Testis (tissue), 5 donors: ENCODE measurements at places on chromosomes 4 and X. TPM values are rescaled to one million over a fixed set of nuclear protein-coding genes. Genes with fewer than 3 reads are reported as not detected.

CCKAR gene
- total RNA-seq: not detected

PORCN gene
- total RNA-seq: 58.7 TPM

PDE6B gene
- 5.9 TPM for total RNA-seq

TMEM47 gene
- 12.7 TPM for total RNA-seq

AKAP4 gene
- 347 TPM for total RNA-seq

KIAA1210 gene
- 286 TPM for total RNA-seq

TRIM75 gene
- total RNA-seq: 0.24 TPM

USP9X gene
- 161 TPM for total RNA-seq

RAB39B gene
- 3.4 TPM for total RNA-seq

ZNF718 gene
- 17.8 TPM for total RNA-seq

TAF1 gene
- total RNA-seq: 78.4 TPM

UGT2B7 gene
- 0.31 TPM for total RNA-seq

SMIM31 gene
- not detected for total RNA-seq

VCX3B gene
- total RNA-seq: 44.0 TPM

SHROOM2 gene
- 46.0 TPM for total RNA-seq

OSTC gene
- total RNA-seq: 48.9 TPM

MAP3K15 gene
- total RNA-seq: 2.5 TPM

NKX3-2 gene
- 1.3 TPM for total RNA-seq

C4orf51 gene
- total RNA-seq: 1.3 TPM

SLC6A14 gene
- total RNA-seq: not detected

SYN1 gene
- total RNA-seq: 3.4 TPM

CNKSR2 gene
- 17.3 TPM for total RNA-seq

ATP2B3 gene
- total RNA-seq: 0.16 TPM

TIGD4 gene
- total RNA-seq: 2.2 TPM

CT83 gene
- total RNA-seq: 22.7 TPM

UGT2B11 gene
- 0.12 TPM for total RNA-seq

USP38 gene
- 22.9 TPM for total RNA-seq

ASIC5 gene
- not detected for total RNA-seq

AFF2 gene
- 28.1 TPM for total RNA-seq

XAGE1B gene
- total RNA-seq: 64.2 TPM

CXCL8 gene
- not detected for total RNA-seq

CHRNA9 gene
- total RNA-seq: 0.50 TPM

PRPS1 gene
- total RNA-seq: 39.3 TPM

TENM3 gene
- total RNA-seq: 42.7 TPM

HSFX1 gene
- 4.0 TPM for total RNA-seq

FAAH2 gene
- total RNA-seq: 5.1 TPM

PAGE1 gene
- total RNA-seq: 28.5 TPM

ZNF732 gene
- 5.2 TPM for total RNA-seq

PCDH18 gene
- total RNA-seq: 15.3 TPM

CITED1 gene
- total RNA-seq: 593 TPM

LARP1B gene
- 54.5 TPM for total RNA-seq

AMBN gene
- total RNA-seq: not detected

PHOX2B gene
- not detected for total RNA-seq

IBSP gene
- total RNA-seq: not detected

CENPU gene
- 117 TPM for total RNA-seq

CXCL10 gene
- total RNA-seq: not detected

NSUN7 gene
- 33.3 TPM for total RNA-seq

CSAG2 gene
- total RNA-seq: 0.50 TPM

DGKK gene
- 0.43 TPM for total RNA-seq

PRDM5 gene
- total RNA-seq: 21.9 TPM

DMRTC1 gene
- 1.9 TPM for total RNA-seq
